ENCODE measurements at places on chromosomes 3 and 15.

GRCh38 chr3:87136066-87136596 is 91.0 kb upstream of the CHMP2B start:
- no peak for DNase-seq

DNA sequence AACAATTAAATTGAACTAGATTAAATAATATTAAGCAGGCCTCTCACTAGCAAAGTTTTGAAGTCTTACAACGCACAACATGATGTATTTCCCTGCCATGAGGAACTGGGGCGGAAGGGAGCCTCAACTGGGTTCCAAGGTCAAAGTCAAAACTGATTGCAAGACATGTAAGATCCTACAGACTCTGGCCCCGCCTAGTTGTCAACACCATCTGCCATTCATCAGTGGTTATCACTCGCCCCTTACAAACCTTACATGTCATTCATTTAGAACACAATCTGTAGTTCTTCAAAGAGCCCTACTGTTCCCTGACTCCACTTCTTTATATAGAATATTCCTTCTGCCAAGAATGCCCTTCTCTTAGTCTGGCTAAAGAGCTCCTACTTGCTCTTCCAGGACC is 10.0 kb downstream of the ATP13A3 start:
- DNase-seq: no peak

- DNase-seq: no peak
These were observed 19.5 kb upstream of the DOCK3 start for GRCh38 chr3:50655009-50655830.

DNA sequence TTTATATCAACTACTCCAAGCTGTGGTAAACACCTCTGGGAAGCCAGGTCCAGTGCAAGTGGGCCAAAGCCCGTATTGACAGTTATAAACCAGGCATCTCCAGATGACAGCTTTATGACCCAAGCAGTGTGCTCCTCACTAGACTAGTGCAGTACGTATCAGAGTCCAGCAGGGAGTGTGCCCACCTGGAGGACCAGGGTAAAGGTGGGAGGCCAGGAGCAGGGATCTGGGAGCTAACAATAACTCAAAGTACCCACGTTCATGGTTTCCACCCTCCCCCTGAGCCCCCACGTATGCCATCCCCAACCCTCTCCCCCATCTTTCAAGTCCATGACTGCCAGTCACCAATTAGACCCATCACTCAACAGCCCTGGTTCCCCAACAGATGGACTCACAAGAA is 27.0 kb upstream of the ALDH1A3 start:
- no peak for DNase-seq

DNA sequence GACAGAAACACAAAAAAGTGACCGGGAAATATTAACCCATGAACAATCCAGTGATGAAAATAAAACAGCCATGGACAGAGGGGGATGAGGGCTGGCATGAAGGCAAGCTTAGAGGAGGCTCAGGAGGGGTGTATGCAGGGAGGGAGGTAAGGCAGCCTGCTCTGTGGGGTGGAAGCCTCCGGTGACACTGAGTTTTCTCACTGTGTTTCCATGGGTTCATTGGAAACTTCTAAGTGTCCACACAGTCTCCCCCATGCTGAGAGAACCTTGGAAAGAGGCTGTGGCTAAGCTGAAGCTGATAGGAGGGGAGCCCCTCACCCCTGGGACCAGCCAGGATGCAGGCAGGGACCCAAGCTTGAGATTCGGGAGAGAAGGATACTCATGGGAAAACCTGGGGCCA is 6.8 kb upstream of the SKOR1 start:
- DNase-seq: no peak

GRCh38 chr3:108125550-108126071 is 34.8 kb upstream of the CD47 start:
- DNase-seq: peak; percentile 43

DNA sequence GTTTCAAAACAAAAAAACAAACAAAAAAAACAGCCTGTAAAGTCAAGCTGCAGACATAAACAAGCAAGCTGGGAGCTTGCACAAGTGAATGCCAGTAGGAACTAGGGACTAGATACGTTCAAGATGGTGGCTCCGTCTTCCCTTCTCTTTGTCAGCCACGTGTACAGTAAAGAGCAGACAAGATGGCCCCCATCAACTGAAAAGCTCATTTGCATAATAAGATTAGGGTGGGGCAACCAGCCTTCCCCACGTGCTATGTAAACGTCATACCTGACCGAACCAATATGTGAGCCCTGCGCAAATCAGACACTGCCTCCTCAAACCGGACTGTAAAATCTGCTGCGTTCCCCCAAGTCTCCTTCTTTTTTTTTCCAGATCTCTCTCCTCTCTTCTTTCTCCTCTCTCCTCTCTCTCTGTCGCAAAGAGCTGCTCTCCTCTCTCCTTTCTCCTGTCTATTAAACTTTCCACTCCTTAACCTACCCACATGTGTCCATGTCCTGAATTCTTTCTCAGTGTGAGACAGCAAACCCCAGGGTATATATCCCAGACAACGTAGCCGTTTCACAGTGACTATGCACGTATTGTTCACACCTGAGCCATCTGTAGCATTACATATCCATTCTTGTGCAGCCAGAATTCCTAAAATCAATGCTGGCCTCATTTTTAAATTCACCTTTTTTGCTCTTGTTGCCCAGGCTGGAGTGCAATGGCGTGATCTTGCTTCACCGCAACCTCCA is 31.2 kb upstream of the FXR1 start:
- DNase-seq: no peak

DNA sequence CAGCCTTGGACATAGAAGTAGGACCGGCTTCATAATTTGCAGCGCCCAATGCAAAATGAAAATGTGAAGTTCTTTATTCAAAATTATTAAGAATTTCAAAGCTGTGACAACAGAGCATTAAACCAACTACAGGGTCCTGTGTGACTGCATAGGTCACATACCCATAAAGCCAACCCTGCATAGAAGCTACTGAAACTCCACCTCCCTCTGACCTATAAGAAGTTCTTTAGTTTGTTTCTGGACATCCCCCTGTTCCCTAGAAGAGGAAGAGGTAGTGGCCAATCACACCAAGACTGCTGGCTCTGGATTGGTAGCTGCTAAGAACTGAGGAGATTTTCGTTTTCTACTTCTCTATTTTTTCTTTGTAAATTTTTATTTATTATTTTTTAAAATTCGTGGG is 9.0 kb upstream of the SELENOT start:
- DNase-seq: no peak

DNA sequence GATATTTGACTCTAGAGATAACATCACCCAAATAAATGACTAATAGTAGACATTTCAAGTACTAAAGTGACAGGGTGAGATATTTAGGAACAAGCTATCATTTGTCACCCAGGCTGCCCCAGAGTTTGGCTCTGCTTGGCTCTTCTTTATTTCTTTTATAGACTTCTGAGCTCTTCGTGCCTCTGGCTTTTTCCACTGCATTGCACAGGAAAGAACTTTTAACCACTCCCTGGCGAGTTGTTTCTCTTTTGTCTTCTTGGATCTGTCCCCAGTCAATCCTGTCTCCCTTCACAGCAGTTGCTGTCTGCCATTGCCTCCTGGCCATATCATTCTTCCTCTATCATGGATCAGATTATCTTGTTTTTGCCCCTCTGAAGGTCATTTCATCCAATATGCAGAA is 339.2 kb upstream of the DCBLD2 start:
- DNase-seq: no peak

GRCh38 chr3:38608086-38608775 is 41.3 kb downstream of the SCN5A start:
- no peak for DNase-seq

DNA sequence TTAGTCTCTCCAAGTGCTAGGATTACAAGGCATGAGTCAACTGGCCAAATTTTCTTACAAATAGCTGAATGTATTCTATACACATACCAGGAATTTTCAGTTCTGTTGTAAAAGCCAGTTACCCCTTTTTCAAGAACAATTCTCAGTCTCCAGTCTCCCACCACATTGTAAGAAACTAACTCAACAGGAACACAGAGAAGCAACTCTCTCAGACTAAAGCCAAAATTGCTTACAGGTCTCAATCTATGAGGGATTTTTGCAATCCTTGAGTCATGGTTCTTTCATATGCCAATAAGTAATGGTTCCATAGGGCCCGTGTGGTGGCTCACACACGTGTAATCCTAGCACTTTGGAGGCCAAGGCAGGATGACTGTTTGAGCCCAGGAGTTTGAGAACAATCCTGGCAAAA is 8.5 kb downstream of the IP6K2 start:
- DNase-seq: no peak

- peak; percentile 69 for DNase-seq
These were observed 7.0 kb downstream of the ADIPOQ start for GRCh38 chr3:186849374-186849975.

GRCh38 chr3:4633078-4634004 is 140.2 kb downstream of the ITPR1 start:
- peak; percentile 68 for DNase-seq

DNA sequence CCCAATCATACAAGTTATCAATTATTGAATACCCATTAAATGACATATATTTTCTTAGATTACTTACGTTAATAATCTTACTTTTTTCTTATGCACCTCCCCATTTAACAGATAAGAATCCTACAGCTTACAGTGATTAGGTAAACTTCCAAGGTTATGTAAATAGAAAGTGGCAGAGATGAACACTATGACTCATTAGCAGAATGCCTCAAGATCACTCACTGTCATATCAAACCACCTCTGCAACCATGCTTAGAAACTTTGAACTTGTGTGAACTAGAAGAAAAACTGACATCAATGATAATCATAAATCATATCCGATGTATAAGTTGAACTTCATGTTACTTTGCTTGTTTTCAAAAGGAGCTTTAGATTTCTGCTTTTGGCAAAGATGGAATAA is 911.6 kb upstream of the ARPP21 start:
- DNase-seq: no peak

DNA sequence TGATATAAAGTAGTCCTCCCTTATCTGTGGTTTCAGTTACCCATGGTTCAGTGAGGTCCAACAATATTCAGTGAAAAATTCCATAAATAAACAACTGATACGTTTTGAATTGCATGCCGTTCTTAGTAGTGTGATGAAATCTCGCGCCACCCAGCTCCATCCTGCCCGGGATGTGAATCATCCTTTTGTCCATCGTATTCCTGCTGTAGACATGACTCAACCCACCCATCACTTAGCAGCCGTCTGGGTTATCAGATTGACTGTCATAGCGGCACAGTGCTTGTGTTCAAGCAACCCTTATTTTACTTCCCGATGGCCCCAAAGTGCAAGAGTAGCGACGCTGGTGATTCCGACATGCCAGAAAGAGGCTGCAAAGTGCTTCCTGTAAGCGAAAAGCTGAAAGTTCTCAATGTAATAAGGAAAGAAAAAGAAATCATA is 48.0 kb upstream of the MEX3B start:
- no peak for DNase-seq

DNA sequence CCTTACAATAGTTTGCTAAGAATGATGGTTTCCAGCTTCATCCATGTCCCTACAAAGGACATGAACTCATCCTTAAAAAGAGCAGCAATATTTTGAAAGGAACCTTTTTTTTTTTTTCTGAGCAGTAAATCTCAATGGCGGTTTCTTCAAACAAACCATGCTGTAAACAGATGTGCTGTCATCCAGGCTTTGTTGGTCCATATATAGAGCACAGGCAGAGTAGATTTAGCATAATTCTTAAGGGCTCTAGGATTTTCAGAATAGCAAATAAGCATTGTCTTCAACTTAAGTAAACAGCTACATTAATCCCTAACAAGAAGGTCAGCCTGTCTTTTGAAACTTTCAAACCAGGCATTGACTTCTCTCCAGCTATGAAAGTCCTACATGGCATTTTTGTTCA is 334.2 kb downstream of the SLC9A9 start:
- DNase-seq: no peak

DNA sequence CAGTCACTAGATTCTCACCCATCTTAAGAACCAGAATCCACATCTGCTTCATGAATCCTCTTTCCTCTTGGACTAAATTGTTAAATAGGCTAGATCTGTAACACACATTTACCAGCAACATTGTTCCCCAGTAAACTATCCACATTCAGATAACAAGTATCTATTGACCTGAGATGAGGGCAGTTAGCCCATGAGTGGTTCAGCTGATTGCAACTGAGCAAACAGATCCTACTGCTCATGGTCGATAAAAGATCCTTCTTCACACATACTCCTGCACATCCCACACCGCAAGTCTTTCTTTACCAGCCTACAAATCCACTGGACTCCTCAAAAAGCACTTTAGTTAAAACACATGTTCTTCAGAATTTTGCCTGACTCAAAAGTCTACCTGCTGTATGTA is 59.2 kb downstream of the UACA start:
- DNase-seq: no peak

DNA sequence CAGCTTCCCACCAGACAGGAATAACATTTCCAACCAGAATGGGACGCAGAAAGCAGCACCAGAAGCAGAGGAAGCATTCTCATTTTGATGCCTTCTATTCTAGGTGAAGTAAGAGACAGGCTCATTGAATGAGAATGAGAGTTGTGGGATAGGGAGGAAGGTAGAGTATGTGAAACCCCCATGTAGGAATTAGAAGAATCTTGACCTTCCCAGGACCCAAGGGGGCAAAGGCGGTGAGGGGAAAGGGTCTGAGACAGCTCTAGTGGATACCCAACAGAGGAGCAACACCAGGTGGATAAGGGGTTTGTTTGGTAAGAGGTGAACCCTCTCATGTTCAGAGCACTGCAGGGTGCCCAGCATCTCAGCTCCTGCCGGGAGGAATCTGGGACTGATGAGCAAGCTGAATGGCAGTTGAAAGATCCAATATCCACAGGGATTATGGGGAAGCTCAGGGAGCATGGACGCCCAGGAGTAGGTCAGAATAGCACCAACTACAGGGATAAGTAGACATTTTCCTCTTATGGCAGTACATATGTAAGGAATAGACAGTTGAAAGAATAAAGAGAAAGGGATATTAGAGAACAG is 77.0 kb downstream of the PLCL2 start:
- DNase-seq: no peak

- no peak for DNase-seq
These were observed 475.1 kb downstream of the ZPLD1 start for GRCh38 chr3:102909904-102910303.

GRCh38 chr3:2303566-2303965 is 204.9 kb downstream of the CNTN4 start:
- peak; percentile 3 for DNase-seq

DNA sequence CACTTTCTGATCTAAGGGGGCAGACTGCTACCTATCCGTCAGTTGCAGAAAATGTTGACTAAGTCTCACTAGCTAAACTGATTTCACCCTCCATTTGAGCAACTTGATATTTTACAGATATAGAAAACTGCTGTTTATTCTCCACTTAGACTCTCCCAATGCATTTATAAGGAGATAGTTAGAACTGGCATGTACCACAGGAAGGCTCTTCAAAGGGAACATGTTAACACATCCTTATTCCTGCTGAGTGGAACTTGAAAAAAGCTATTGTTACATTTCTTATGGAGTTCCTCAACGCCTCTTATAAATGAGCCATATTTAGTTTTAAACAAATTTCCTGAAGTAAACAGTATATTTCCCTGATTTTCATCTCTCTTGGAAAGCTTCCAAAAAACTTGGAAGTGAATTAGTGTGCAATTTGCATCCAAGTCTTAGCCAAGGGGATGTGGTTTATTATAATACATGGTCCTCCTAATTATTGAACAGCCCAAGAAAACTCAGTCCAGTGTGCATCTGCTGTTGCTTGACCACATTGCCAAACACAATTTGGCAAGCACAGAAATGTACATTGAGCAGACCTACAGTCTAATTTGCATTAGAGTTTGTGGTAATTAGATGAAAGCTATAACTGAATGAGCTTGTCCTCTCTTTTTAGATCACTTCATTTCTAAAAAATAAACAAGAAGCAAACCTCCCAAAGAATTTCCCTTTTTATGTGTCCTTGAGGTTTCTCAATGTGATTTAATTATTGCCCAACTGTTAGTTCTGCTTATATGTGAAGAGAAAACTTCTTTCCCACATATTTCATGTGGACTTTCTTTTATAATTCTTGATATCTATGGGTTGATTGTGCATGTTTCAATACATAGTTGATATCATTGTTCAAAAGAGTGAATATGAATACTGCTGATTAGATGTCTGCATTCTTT is 72.6 kb upstream of the DPH6 start:
- DNase-seq: no peak
